ENCODE measurements at places on chromosomes 1 and 21.
A peak's percentile ranks its signal among the peaks of the same experiment; 100 is the strongest.

DNA sequence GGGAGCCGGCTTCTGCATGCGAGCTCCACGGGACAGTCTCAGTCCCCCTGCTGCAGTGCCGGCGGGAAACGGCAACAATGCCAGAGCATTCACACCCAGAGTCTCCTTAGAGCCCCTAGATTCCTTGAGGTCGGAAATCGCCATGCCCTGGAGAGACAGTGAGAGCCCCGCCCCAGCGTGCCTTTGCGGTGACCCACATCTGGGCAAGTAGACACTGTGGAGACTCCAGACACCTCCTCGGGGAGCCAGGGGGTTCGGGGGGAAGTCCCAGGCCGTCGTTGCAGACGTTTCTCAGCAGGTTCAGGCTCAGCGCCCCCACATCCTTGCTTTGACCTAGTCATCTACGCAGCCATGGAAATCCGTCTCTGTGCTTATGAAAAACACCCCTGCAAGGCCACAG lies 81.3 kb upstream of the ARHGEF16 start:
- no peaks in the 10 kb centered on the region for H3K36me3 ChIP-seq
- H3K4me1 ChIP-seq, result peaks cover 70% of the 10 kb centered on the region
- peak overlapping the region; percentile 99 for H3K27ac ChIP-seq
- DNase-seq, result no peak

DNA sequence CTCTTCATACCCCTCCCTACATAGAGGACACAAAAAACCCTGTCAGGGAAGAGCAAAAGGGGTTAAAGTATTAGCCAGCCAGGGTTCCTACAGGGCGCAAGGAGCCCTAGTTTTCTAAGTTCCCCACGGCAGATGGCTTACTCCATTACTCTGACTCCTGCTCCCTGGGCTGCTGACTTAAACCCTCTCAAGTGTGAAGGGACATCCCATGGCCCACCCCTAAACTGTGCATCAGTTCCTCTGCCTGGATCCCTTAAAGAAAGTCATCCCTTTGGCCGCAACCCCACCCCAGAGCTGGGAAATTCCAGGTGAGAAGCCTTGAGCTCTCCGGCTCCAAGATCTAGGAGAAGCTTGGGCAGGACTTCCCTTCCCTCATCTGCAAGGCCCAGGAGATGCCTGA lies 236.0 kb downstream of the TOMM20 start:
- H3K4me3 ChIP-seq, result no peak overlapping the region
- no peaks in the 10 kb centered on the region for H3K36me3 ChIP-seq
- no peaks in the 10 kb centered on the region for H3K27me3 ChIP-seq
- H3K27ac ChIP-seq, result no peak overlapping the region
- DNase-seq, result no peak

GRCh38 chr1:154859786-154860155 lies 10.3 kb downstream of the KCNN3 start:
- no peaks in the 10 kb centered on the region for H3K27me3 ChIP-seq
- H3K4me1 ChIP-seq, result no peaks in the 10 kb centered on the region
- no peak overlapping the region for H3K4me3 ChIP-seq
- H3K36me3 ChIP-seq, result no peaks in the 10 kb centered on the region
- no peak for DNase-seq

- no peak for DNase-seq
- no peaks in the 10 kb centered on the region for H3K36me3 ChIP-seq
Observed at GRCh38 chr1:115911294-115911693, 65.0 kb upstream of the SLC22A15 start.

- peak overlapping the region; percentile 63 for H3K4me3 ChIP-seq
- H3K4me1 ChIP-seq, result no peaks in the 10 kb centered on the region
- H3K27me3 ChIP-seq, result no peaks in the 10 kb centered on the region
- H3K36me3 ChIP-seq, result no peaks in the 10 kb centered on the region
- DNase-seq, result no peak
- no peak overlapping the region for H3K27ac ChIP-seq
Observed at GRCh38 chr1:165235155-165235776, 121.2 kb downstream of the LMX1A start.

- H3K27ac ChIP-seq, result no peak overlapping the region
- H3K36me3 ChIP-seq, result no peaks in the 10 kb centered on the region
- H3K4me1 ChIP-seq, result no peaks in the 10 kb centered on the region
- H3K27me3 ChIP-seq, result no peaks in the 10 kb centered on the region
Observed at GRCh38 chr1:53371851-53372250, 44.0 kb upstream of the LRP8 start.

GRCh38 chr1:56439610-56440264 lies 139.6 kb downstream of the PLPP3 start:
- no peak overlapping the region for H3K4me3 ChIP-seq
- no peak overlapping the region for H3K27ac ChIP-seq
- no peaks in the 10 kb centered on the region for H3K36me3 ChIP-seq
- no peaks in the 10 kb centered on the region for H3K27me3 ChIP-seq
- DNase-seq, result no peak

- no peak for DNase-seq
- no peak overlapping the region for H3K27ac ChIP-seq
- H3K4me1 ChIP-seq, result no peaks in the 10 kb centered on the region
- no peak overlapping the region for H3K4me3 ChIP-seq
- no peaks in the 10 kb centered on the region for H3K27me3 ChIP-seq
Observed at GRCh38 chr21:45856442-45856841, 125.1 kb upstream of the COL6A1 start.

GRCh38 chr1:200889571-200889970 lies 5.1 kb upstream of the INAVA start:
- no peaks in the 10 kb centered on the region for H3K27me3 ChIP-seq
- H3K36me3 ChIP-seq, result no peaks in the 10 kb centered on the region
- H3K4me3 ChIP-seq, result no peak overlapping the region
- H3K27ac ChIP-seq, result no peak overlapping the region
- H3K4me1 ChIP-seq, result peaks cover 3% of the 10 kb centered on the region

GRCh38 chr1:61287734-61288133 lies 205.4 kb downstream of the NFIA start:
- DNase-seq, result no peak
- no peak overlapping the region for H3K4me3 ChIP-seq
- H3K27me3 ChIP-seq, result no peaks in the 10 kb centered on the region
- peak overlapping the region; percentile 65 for H3K27ac ChIP-seq
- peaks cover 84% of the 10 kb centered on the region for H3K4me1 ChIP-seq

DNA sequence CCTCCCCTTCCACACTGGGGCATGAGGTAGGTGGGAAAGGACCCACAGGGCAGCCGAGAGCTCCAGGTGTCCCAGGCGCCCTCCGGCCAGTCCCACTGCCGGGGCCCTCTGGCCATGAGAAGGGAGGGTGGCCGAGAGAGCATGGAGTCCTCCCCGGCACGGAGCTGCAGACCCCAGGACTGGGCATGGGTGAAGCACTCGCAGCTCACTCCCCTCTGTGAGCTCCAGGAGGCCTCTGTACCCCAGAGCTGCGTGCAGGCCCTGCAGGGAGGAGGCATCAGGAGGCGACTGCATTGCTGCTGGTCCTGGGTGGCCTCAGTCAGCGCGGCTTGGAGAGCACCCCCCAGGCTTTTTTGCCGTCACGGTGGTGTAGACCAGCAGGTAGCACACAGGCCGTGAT lies 80.1 kb upstream of the TTC34 start:
- no peaks in the 10 kb centered on the region for H3K36me3 ChIP-seq
- no peak overlapping the region for H3K4me3 ChIP-seq
- H3K4me1 ChIP-seq, result no peaks in the 10 kb centered on the region
- H3K27me3 ChIP-seq, result no peaks in the 10 kb centered on the region
- H3K27ac ChIP-seq, result no peak overlapping the region

DNA sequence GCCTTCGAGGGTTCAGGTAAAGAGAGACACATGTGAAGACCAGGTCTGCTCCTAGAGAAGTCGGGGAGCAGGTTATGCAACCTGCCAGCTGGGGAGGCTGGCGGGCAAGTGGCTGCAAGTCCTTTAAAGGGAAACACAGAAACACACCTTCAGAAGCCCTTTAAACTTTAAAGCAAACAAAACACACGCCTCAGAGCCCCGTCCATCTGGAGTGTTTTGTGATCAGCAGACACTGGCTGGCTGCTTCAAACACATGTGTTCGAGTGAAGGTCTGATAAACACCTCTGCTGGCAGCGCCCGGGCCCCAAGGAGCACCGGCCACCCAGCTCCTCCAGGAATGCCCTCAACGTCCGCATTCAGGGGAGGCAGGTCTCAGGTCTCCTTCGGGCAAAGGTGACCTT lies 15.2 kb downstream of the RIPK4 start:
- no peaks in the 10 kb centered on the region for H3K4me1 ChIP-seq
- no peak overlapping the region for H3K4me3 ChIP-seq
- DNase-seq, result no peak

- H3K36me3 ChIP-seq, result no peaks in the 10 kb centered on the region
- peaks cover 14% of the 10 kb centered on the region for H3K4me1 ChIP-seq
- peak overlapping the region; percentile 42 for H3K4me3 ChIP-seq
Observed at GRCh38 chr1:48931506-48932192, 155.0 kb upstream of the BEND5 start.

DNA sequence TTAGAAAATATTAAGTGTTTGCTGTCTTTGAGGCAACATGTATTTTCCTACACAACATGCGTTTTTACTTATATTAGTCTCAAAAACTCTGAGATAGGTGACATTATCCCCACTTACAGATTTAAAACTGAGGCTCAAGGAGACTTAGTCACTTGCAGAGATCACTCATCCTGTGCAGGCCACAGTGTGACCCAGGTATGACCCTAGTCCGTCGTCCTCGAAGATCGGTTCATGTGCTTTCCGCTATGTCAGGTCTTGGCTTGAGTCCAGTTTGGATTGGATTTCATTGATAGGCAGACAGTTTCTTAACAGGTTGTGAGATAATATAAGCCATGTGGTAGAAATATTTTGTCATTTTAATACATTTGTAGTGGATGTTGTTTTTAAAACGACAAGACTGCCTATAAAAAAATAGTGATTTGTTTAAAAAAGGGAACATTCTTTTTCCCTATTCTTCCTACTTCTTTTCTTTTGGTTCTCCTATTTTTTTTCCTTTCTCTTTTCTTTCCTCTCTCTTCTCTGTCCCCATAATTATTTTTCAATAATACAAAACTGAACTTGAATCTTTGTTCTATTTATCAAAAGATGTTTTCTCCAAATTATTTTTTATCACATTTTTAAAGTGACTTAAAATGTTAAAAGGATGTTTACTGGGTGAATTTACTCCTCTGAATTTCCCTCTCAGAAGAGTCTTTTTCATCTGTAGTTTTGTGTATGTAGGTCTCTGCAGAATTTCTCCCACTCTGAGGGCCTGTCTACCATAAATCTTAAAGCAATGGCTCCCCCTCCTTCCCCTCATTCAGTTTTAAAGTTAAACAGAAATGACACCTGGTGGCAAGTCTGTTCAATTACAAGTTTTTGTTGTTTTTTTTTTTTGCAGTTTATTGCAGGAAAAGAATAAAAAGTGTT lies 81.8 kb downstream of the PHTF1 start:
- H3K27me3 ChIP-seq, result no peaks in the 10 kb centered on the region
- no peak for DNase-seq
- H3K36me3 ChIP-seq, result no peaks in the 10 kb centered on the region
- H3K27ac ChIP-seq, result no peak overlapping the region
- no peak overlapping the region for H3K4me3 ChIP-seq

GRCh38 chr1:24853649-24854048 lies 76.4 kb downstream of the RUNX3 start:
- H3K27ac ChIP-seq, result no peak overlapping the region
- H3K4me1 ChIP-seq, result no peaks in the 10 kb centered on the region
- no peaks in the 10 kb centered on the region for H3K27me3 ChIP-seq
- H3K36me3 ChIP-seq, result no peaks in the 10 kb centered on the region
- no peak overlapping the region for H3K4me3 ChIP-seq
- DNase-seq, result no peak

GRCh38 chr1:27057801-27058625 lies 45.4 kb upstream of the TENT5B start:
- no peaks in the 10 kb centered on the region for H3K4me1 ChIP-seq
- no peaks in the 10 kb centered on the region for H3K27me3 ChIP-seq
- no peak for DNase-seq
- H3K36me3 ChIP-seq, result no peaks in the 10 kb centered on the region

DNA sequence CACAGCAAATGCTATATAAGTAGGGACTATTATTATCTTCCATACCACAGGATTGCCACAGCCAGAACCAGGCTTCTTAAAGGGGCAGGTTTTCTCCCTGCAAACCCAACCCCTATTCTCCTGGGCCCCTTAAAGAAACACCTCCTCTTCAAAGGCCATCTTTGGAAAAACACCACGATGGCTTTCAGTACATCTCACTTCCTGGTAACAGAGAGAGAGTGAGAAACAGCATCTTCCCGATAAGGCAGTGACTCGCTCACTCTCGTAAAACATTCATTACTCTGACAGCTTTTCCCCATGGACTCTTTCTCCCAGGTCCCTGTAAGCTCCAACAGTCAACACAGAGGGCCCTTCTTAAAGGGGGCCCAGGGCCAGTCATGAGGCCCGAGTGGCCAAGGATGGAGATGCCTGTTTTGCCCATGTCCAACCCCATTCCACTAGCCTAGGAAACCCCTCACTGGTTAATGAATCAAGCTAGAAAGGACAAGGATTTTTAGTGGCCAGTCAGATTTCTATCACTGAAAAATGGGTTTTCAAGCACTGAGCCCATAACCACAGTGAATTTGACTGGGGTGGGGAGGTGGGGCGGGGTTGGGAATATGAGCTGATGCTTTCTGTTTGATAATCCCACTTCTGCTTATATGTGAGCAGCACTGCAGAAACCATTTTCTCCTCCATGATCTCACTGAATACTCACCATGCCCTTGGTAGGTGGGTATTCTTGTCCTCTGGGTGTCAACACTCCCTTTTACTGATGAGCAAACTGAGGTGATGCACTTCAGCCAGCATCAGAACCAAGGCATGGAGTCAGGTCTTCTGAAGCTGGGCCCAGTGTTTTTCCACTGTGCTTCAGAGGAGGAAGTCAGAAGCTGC lies 3.6 kb upstream of the NAV1 start:
- peak overlapping the region; percentile 81 for H3K27ac ChIP-seq
- peaks cover 75% of the 10 kb centered on the region for H3K4me1 ChIP-seq
- H3K4me3 ChIP-seq, result peak overlapping the region; percentile 7

- H3K4me3 ChIP-seq, result no peak overlapping the region
- no peak overlapping the region for H3K27ac ChIP-seq
- peaks cover 43% of the 10 kb centered on the region for H3K4me1 ChIP-seq
- no peaks in the 10 kb centered on the region for H3K36me3 ChIP-seq
Observed at GRCh38 chr1:31618916-31619846, 1.7 kb downstream of the HCRTR1 start.

DNA sequence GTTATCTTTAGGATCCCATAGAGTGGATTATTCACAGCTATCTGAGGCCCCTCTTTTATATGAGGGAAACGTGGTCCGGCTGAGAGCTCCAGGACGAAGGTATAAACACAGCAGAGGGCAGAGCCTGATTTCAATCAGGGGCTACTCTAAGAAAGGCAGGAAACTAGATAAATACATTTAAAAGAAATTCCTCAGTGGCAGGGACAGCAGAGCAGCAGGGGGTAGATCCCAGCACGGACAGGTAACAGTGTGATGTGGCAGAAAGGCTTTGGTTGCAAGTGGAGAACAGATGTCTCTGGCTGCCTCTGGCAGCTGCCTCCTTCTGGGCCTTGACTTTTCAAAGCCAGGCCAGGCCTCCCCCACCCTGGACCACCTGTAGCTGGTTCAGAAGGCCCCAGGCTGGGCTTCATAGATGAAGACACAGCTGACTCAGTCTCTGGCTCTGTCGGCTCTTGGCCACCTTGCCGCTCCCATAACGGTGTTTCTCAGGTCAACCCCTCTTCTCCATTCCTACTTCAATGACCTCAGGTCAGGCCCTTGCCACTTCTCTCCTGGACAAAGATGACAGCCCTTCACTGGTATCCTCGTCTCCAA lies 43.8 kb downstream of the FAM78B start:
- no peak overlapping the region for H3K4me3 ChIP-seq
- H3K27ac ChIP-seq, result no peak overlapping the region
- H3K27me3 ChIP-seq, result no peaks in the 10 kb centered on the region
- H3K36me3 ChIP-seq, result no peaks in the 10 kb centered on the region

- H3K27ac ChIP-seq, result no peak overlapping the region
- no peak overlapping the region for H3K4me3 ChIP-seq
- no peak for DNase-seq
- H3K36me3 ChIP-seq, result no peaks in the 10 kb centered on the region
- H3K27me3 ChIP-seq, result no peaks in the 10 kb centered on the region
Observed at GRCh38 chr1:214637722-214638458, 34.9 kb downstream of the CENPF start.

GRCh38 chr1:161139766-161140165 lies 7.3 kb upstream of the DEDD start:
- no peaks in the 10 kb centered on the region for H3K36me3 ChIP-seq
- H3K27me3 ChIP-seq, result no peaks in the 10 kb centered on the region
- DNase-seq, result no peak
